Activated CD4-positive, alpha-beta memory T cell treated with anti-CD3 and anti-CD28 coated beads for 36 hours (primary cell): ENCODE measurements at places on chromosomes 7 and 10. TPM values are rescaled to one million over a fixed set of nuclear protein-coding genes. Genes with fewer than 3 reads are reported as not detected.

The CTTNBP2 gene
- total RNA-seq, result not detected

The MCM7 gene
- 393 TPM for total RNA-seq

The GPR141 gene
- total RNA-seq, result not detected

The CHAT gene
- not detected for total RNA-seq

The ANXA8 gene
- total RNA-seq, result not detected

The C10orf67 gene
- total RNA-seq, result 0.31 TPM

The NEUROG3 gene
- total RNA-seq, result not detected

The POT1 gene
- 32.8 TPM for total RNA-seq

The DKK1 gene
- not detected for total RNA-seq
